Activated CD4-positive, CD25-positive, alpha-beta regulatory T cell (primary cell): ENCODE measurements at places on chromosomes 16 and 17.

GRCh38 chr16:65540901-65541300, 419.0 kb upstream of the CDH11 start:
- DNase-seq, result no peak

DNA sequence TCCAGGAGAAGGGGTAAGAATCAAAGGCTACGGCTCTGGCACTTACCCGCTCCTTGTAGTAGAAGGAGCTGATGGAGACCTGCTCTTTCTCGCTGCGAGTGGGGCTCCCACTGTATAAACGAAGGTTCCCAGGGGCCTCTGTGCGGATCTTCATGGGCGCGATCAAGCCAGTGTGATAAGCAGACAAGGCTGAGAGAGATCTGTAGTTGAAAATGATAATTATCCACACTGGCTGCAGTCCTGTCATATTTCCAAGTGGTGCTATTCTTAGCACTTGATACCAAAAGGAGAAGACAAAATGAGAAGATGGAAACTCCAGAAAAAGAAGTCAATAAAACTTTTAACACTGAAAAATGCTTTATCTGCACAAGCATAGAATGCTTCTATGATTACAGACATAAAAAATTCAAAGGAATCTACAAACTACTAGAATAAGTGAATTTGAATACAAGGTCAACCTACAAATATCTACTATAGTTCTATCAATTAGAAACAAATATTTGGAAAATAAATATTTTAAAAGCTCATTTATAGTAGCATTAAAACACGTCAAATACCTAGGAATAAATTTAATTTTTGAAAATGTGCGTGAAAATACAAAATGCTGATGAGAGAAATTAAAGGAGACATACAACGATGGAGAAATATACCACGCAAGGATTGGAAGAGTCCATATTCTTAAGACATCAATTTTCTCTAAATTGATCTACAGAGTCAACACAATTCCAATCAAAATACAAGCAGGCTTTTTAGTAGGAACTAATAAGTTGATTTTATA, 80.8 kb downstream of the WDR59 start:
- DNase-seq, result no peak

GRCh38 chr17:19579192-19579761, 45.6 kb downstream of the SLC47A1 start:
- no peak for DNase-seq

GRCh38 chr16:35690413-35690812, 2231.0 kb downstream of the TP53TG3F start:
- no peak for DNase-seq

DNA sequence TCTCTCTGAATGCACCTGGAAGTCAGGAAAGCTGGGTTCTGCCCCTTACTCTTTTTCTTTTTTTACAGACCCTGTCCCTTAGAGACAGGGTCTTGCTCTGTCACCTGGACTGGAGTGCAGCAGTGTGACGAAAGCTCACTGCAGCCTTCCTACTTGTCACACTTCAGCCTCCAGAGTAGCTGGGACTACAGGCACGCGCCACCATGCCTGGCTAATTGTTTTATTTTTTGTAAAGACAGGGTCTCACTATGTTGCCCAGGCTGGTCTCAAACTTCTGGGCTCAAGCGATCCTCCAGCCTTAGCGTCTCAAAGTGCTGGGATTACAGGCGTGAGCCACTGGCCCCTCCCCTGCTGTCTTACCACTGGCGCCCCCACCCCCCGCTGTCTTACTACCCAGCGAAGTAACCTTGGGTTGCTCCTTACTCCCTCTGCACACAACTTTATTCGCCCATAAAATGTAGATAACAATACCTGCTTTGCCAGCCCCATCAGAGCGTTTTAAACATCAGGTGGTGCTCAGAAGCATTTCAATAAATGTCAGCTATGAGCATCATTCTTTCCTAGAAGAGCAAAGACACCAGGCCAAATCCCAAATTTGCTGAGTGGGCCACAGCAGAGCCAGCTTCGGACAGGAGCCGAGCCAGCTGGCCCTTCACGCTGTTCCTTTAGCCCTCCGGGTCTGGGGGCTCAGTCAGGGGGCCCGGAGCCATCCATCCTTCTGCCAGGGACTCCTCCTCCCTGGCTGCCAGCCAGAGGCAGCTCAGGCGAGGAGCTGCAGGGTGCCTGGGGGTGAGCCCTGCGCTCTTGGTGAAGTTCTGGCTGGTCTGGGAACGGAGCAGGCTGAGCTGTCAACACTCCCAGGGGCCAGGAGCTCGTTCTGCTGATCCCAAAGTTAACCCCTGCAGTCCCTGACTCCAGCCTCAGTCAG, 24.4 kb downstream of the SRL start:
- no peak for DNase-seq

DNA sequence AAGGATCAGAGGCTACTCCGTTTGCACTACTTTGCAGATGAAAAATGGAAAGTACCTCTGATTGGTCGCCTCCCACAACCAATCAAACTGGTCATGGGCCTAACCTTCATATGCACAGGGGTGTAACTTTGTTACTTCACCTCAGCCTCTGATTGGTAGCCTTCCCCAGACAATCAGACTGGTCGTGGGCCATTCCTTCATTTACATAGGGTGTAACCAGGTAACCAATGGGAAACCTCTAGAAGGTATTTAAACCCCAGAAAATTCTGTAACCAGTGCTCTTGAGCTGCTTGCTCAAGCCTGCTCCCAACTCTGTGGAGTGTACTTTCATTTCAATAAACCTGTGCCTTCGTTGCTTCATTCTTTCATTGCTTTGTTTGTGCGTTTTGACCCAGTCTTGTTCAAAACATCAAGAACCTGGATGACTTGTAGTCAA, 39.2 kb upstream of the USP22 start:
- DNase-seq, result no peak

DNA sequence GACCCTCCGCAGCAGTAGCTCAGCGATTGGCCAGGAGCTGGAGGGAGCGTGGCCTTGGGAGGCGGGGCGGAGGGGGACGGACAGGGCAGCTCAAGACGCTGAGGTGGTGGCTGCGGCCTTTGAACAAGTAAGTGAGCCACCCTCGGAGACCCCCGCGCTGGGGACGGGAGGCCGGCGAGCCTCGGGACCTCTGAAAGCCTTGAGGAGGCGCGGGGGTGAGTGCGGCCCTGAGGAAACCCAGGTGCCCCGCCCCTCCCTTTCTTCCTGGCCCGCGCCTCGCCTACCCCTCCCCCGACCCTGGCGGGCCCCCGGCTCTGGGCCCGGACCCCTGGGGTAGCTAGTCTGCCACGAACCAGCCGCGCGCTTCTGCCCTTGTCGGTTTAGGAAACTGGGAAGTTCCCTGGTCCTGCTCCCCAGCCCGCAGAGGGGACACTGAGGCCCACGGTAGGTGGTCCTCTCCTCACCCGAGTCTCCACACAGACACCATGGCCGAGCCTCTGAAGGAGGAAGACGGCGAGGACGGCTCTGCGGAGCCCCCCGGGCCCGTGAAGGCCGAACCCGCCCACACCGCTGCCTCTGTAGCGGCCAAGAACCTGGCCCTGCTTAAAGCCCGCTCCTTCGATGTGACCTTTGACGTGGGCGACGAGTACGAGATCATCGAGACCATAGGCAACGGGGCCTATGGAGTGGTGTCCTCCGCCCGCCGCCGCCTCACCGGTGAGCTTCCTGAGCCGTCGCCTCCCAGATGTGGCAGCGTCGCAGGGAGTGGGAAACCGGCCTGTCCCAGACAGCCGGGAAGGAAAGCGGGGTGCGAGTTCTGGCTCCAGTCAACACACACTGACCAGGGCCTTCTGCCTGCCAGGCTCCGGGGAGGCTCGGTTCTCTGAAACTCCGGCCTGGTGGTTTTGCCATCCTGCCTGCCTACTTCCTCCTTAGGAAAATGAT, at the start of gene MAPK7:
TSS of gene MAPK7 (plus strand) at position 83 of the 945 bp plus-strand sequence. CDS start at position 486, 403 bp downstream.
- no peak for DNase-seq

DNA sequence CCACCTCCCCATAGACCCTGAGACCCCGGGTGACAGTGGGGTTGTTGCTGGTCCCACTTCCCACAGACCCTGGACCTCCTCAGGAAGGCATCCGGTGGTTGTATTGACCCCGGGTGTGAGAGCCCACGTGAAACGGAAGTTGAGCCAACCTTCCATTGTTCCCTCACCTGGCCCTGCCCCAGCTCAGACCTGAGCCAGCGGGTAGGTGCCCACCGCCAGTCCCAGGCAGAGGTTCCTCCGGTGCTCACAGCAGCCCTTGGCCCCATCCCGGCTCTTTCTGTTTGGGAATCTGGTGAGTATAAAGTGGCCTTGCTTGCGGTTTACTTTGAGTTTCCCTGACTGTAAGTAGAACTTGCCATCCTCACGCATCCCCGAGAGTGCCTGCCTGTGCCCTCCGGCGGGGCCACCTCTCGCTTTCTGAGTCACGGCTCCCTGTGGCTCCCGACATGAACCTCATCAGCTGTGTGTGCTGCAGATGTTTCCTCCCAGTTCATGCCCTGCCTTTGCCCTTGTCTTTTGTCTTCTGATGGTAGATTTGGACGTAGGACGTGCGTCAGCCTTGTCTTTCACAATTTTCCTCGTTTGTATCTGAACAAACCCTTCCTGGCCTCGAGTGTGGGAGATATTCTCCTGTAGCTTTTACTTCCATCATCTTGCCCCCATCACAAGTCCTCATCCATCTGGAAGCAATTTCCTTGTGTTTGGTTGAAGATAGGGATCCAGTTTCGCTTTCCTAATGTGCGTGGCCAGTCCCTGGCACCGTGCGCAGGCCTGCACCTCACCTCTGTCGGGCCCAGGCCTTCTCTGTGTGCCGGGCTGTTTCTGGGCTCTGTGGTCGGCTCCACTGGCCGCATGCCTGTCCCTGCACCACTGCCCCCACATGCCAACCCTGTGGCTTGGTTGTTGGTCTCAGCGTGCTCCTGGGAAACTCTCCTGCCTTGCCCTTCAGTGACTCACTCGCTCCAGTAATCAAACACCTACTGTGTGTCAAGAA, 76.0 kb downstream of the METRNL start:
- DNase-seq, result no peak

GRCh38 chr16:11586378-11586855, 302 bp downstream of the LITAF start:
- no peak for DNase-seq

- DNase-seq, result no peak
Measured at GRCh38 chr17:80365983-80366382, 49.0 kb upstream of the ENDOV start.

GRCh38 chr16:24010440-24011089, 174.8 kb downstream of the PRKCB start:
- DNase-seq, result peak; percentile 32

DNA sequence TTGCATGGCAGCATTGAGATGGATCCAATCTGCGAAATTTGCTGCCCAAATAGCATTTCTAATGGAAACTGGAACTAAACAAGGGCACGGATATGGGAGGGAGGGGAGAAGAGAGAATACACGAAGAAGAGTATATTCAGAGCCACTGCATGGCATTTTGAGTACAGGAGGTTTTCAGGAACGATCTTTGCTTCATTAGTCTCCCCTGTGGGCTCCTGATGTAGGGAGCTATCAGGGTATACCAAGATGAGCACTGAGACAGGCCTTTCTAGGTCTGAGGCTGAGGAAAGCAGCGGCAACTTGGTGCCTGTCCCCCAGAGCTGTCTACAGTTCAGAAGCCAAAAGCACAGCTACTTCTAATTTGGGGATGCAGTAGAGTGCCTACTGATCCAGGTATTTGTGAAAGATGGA, 257.7 kb upstream of the PMFBP1 start:
- DNase-seq, result no peak

DNA sequence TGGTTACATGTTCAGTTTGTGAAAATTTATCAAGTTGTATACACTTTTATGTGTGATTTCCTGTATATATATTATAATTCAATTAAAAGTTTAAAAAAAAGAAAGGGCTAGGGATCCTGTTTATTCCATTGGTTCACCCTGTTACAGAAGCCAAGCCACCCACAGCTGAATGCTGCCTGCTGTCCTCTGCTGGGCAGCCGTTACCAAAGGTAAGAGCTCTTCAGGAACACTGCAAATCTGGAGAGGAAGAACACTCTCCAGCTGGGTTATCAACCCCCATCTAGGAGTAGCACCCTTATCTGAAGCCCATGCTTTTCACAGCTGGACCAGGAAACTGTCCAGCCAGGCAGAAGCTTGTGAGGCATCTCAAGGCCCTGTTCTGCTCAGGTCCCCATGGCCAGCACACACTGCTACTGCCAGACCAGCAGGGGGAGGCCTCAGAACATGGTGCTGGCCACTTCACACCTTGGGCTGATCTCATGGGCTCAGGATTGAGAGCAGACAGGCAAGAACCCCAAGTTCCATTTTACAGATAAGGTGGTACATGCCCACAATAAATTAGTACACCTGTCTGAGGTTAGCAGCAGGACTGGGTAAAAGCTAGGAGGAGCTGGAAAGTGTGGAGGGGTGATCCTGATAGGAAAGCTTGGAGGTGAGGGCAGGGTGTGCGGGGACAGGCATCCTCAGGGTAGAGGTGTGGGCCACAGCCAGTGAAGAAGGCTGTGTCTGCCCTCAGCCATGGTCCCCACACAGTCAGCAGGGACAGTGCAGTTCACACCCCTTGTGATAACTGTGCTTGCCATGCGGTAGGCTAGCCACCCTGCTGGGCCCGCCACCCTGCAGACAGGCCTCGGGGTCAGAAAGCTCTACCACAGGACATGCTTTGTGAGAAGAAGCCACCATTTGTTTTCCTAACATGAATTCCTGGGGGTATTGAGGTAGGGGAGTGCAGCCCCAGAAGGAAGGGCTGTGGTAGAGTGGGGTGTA, 54.3 kb upstream of the SREBF1 start:
- DNase-seq, result no peak

DNA sequence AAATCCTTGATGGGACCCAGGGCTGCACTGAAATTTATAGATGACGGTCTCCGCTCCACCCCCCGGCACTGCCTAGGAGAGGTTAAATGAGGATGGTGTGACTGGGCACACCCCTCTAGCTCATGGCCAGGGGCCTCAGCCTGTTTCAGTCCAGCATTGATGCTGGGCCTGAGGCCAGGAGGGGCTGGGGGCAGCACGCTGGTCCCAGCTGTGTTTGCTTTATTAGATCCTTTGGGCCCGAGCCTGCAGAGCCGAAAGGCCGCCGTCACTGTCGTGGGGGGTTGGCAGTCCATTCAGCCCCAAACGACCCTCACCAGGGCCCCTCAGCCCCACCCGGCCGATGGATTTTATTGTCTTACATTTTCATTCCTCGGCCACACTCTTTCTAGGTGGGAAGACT, 10.8 kb upstream of the DOK4 start:
- DNase-seq, result no peak

GRCh38 chr16:50263940-50264929, 2.1 kb upstream of the ADCY7 start:
- no peak for DNase-seq
